ENCODE measurements at places on chromosomes 12 and 14. TPM values are rescaled to one million over a fixed set of nuclear protein-coding genes. Genes with fewer than 3 reads are reported as not detected.

GRCh38 chr12:49983892-49984291 is 11.1 kb downstream of the AQP6 start:
- no peak overlapping the region for H3K4me3 ChIP-seq
- no peak for DNase-seq
- H3K36me3 ChIP-seq: peaks cover 9% of the 10 kb centered on the region
- H3K27ac ChIP-seq: no peak overlapping the region
- no peaks in the 10 kb centered on the region for H3K27me3 ChIP-seq

GRCh38 chr12:113863455-113863845 is 102.7 kb downstream of the RBM19 start:
- H3K27ac ChIP-seq: no peak overlapping the region
- no peaks in the 10 kb centered on the region for H3K27me3 ChIP-seq
- H3K4me3 ChIP-seq: no peak overlapping the region
- H3K36me3 ChIP-seq: peaks cover 14% of the 10 kb centered on the region
- no peak for DNase-seq

DENND5B gene
- 0.10 TPM for total RNA-seq

DNA sequence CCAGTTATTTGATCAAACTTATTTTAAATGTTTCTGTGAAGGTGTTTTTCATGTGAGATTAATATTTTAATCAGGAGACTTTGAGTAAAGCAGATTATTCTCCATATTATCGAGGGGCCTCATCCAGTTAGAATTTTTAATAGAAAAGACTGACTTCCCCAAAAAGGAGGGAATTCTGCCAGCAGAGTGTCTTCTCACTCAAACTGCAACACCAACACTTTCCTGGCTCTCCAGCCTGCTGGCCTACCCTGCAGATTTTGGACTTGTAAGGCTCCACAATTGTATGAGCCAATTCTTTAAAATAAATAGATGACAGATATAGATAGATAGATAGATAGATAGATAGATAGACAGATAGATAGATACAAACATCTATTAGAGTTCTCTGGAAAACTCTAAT is 155.7 kb downstream of the SEC23A start:
- peaks cover 2% of the 10 kb centered on the region for H3K27me3 ChIP-seq
- H3K27ac ChIP-seq: no peak overlapping the region
- no peaks in the 10 kb centered on the region for H3K36me3 ChIP-seq

DNA sequence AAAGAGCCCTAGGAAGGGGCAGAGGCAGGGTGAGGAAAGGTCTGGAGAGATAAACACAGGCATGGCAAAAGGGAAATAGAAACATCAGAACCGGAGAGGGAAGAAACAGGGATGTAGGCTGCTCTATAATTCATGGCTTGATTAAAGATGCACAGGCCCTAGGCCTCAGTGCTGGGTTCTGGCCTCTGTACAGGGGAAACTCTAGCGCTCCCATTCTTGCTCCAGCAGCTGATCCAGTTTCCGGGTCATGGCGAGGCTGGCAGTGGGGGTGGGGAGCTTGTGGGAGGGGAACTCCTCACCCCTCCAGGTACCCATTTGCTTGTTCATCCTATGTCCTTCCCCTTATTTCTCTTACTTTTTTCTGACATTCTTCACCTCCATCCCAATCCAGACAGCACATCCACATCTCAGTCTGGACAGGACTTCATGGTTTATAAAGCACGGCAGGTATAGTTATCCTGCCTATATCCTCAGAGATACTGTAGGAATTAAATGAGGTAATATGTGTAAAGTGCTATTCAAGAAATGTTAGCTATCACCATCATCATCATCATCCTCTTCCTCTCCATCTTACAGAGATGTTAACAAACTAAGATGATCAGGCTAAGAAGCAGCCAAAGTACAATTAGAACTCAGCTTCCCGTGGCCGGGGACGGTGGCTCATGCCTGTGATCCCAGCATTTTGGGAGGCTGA is 8.0 kb upstream of the GPR84 start:
- peaks cover 3% of the 10 kb centered on the region for H3K27me3 ChIP-seq
- H3K4me1 ChIP-seq: peaks cover 27% of the 10 kb centered on the region
- H3K27ac ChIP-seq: no peak overlapping the region
- H3K36me3 ChIP-seq: no peaks in the 10 kb centered on the region
- no peak for DNase-seq

RBM19 gene
- 74.1 TPM for total RNA-seq

CEBPE gene
- 0.34 TPM for total RNA-seq

MYF6 gene
- not detected for total RNA-seq

DNA sequence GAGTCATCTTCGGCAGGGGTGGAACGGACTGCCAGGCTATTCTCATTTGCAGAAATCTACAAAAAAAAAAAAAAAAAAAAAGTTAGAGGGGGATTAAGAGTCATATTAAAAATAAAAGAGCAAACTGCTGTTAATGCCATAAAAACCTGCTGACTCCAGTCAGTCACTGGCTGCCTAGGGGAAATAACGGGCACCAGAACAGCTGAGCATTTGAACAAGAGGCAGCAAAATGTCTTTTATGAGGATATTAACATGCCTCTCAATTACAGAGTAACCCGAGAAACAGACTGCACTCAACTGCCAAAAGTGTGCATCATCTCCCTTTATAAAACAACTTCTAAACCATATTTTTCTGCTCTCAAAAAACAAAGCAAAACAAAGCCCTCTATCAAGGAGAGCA is 28.7 kb upstream of the CERS5 start:
- no peak for DNase-seq
- H3K27me3 ChIP-seq: no peaks in the 10 kb centered on the region
- no peak overlapping the region for H3K27ac ChIP-seq
- peaks cover 2% of the 10 kb centered on the region for H3K4me1 ChIP-seq
- no peak overlapping the region for H3K4me3 ChIP-seq

- no peaks in the 10 kb centered on the region for H3K27me3 ChIP-seq
- no peak overlapping the region for H3K4me3 ChIP-seq
- no peaks in the 10 kb centered on the region for H3K36me3 ChIP-seq
- no peak overlapping the region for H3K27ac ChIP-seq
- H3K4me1 ChIP-seq: no peaks in the 10 kb centered on the region
- no peak for DNase-seq
Measured at GRCh38 chr12:114166362-114166761, 200.2 kb upstream of the RBM19 start.

OTX2 gene
- total RNA-seq: not detected

- no peak overlapping the region for H3K27ac ChIP-seq
- H3K4me1 ChIP-seq: no peaks in the 10 kb centered on the region
- H3K27me3 ChIP-seq: peaks cover 11% of the 10 kb centered on the region
Measured at GRCh38 chr12:53791735-53792326, 40.1 kb upstream of the CISTR start.

TAS2R42 gene
- not detected for total RNA-seq

INHBC gene
- total RNA-seq: not detected

TEX52 gene
- 0.19 TPM for total RNA-seq

GRCh38 chr14:59918824-59919569 is 947 bp upstream of the LRRC9 start:
- H3K27me3 ChIP-seq: peaks cover 41% of the 10 kb centered on the region
- no peak overlapping the region for H3K27ac ChIP-seq
- peaks cover 2% of the 10 kb centered on the region for H3K4me1 ChIP-seq
- H3K36me3 ChIP-seq: no peaks in the 10 kb centered on the region
- peak overlapping the region; percentile 45 for H3K4me3 ChIP-seq
- peak; percentile 22 for DNase-seq

- H3K4me1 ChIP-seq: no peaks in the 10 kb centered on the region
- DNase-seq: no peak
- H3K27me3 ChIP-seq: no peaks in the 10 kb centered on the region
- no peak overlapping the region for H3K27ac ChIP-seq
- H3K36me3 ChIP-seq: no peaks in the 10 kb centered on the region
Measured at GRCh38 chr12:59115526-59115925, 195.2 kb upstream of the LRIG3 start.

- no peaks in the 10 kb centered on the region for H3K4me1 ChIP-seq
- no peak for DNase-seq
- no peaks in the 10 kb centered on the region for H3K36me3 ChIP-seq
- peaks cover 8% of the 10 kb centered on the region for H3K27me3 ChIP-seq
- no peak overlapping the region for H3K27ac ChIP-seq
Measured at GRCh38 chr14:59848671-59849070, 21.9 kb downstream of the RTN1 start.

GRCh38 chr14:77375164-77375950 is 1.5 kb downstream of the TMED8 start:
- H3K27ac ChIP-seq: peak overlapping the region; percentile 82
- H3K4me3 ChIP-seq: peak overlapping the region; percentile 92
- no peak for DNase-seq
- peaks cover 20% of the 10 kb centered on the region for H3K36me3 ChIP-seq

DNA sequence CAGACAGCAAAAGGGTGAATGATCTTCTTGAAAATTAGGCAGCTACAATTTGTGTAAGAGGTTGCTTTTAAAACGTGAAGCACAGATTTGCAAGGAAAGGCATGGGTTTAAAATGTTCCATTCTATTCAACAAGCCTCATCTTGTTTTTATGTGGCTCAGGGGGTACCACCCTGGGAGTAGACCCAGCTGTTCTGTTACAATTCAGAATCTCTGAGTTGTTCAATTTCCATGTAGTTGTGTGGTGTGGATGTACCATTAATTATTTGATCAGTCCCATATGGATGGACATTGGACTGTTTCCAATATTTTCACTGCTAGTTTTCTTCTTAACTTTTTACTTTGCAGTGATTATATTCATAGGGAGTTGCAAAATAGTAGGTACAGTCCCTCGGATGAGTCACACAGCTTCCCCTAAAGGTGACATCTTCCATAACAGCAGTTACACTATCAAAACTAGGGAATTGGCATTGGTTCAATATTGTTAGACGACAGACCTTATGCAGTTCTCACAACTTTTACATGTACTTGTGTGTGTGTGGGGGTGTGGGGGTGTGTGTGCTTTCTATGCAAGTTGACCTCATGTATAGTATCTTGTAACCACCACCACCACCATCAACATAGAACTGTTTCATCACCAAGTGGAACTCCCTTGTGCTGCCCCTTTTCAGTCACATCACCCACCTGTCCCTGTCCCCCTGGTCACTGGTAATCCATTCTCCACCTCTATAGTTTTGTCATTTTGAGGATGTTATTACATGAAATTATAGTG is 59.0 kb upstream of the CAPRIN2 start:
- H3K27me3 ChIP-seq: peaks cover 8% of the 10 kb centered on the region
- DNase-seq: no peak
- H3K4me3 ChIP-seq: no peak overlapping the region
- no peaks in the 10 kb centered on the region for H3K4me1 ChIP-seq
- H3K27ac ChIP-seq: no peak overlapping the region

DAO gene
- total RNA-seq: not detected

- no peaks in the 10 kb centered on the region for H3K36me3 ChIP-seq
- no peak for DNase-seq
- peaks cover 2% of the 10 kb centered on the region for H3K27me3 ChIP-seq
- no peak overlapping the region for H3K27ac ChIP-seq
- H3K4me3 ChIP-seq: no peak overlapping the region
- no peaks in the 10 kb centered on the region for H3K4me1 ChIP-seq
Measured at GRCh38 chr12:2999265-2999841, 40.2 kb downstream of the TEAD4 start.

DNA sequence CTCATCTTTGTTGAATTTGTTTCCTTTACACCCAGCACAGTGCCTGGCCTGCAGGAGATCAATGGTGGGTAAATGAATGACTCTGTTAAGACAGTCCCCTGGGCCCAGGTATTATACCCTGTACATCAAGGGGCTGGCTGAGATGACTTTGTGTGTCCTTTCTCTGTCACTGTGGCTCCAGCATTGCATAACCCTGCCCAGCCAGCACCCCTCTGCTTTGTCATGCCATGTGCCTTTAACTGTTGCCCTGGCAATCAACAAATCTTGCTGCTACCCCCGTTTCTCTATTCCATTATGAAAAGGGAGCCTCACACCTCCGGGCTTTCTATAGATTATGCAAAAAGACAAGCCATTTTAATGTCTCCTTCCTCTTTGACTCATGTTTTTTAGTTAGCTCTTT is 7.6 kb upstream of the FLVCR2 start:
- peak overlapping the region; percentile 52 for H3K27ac ChIP-seq
- H3K27me3 ChIP-seq: no peaks in the 10 kb centered on the region
- peak; percentile 82 for DNase-seq
- H3K4me1 ChIP-seq: peaks cover 62% of the 10 kb centered on the region
- no peak overlapping the region for H3K4me3 ChIP-seq

- peak; percentile 16 for DNase-seq
- H3K4me3 ChIP-seq: no peak overlapping the region
- H3K36me3 ChIP-seq: no peaks in the 10 kb centered on the region
- no peak overlapping the region for H3K27ac ChIP-seq
Measured at GRCh38 chr14:71231521-71232393, 324.5 kb downstream of the PCNX1 start.

- H3K27ac ChIP-seq: no peak overlapping the region
- peaks cover 42% of the 10 kb centered on the region for H3K36me3 ChIP-seq
- no peak overlapping the region for H3K4me3 ChIP-seq
- no peaks in the 10 kb centered on the region for H3K27me3 ChIP-seq
- no peaks in the 10 kb centered on the region for H3K4me1 ChIP-seq
Measured at GRCh38 chr12:132025526-132025925, 75.8 kb downstream of the EP400 start.

METTL25 gene
- 5.2 TPM for total RNA-seq

- H3K27me3 ChIP-seq: peaks cover 37% of the 10 kb centered on the region
- no peak overlapping the region for H3K4me3 ChIP-seq
- no peak for DNase-seq
- no peaks in the 10 kb centered on the region for H3K36me3 ChIP-seq
- no peak overlapping the region for H3K27ac ChIP-seq
- peaks cover 2% of the 10 kb centered on the region for H3K4me1 ChIP-seq
Measured at GRCh38 chr12:72270961-72271360, 1.2 kb upstream of the TRHDE start.

- no peak overlapping the region for H3K4me3 ChIP-seq
- peaks cover 68% of the 10 kb centered on the region for H3K4me1 ChIP-seq
- peaks cover 14% of the 10 kb centered on the region for H3K36me3 ChIP-seq
- DNase-seq: no peak
- H3K27me3 ChIP-seq: no peaks in the 10 kb centered on the region
Measured at GRCh38 chr14:89419973-89420482, 3.0 kb upstream of the FOXN3 start.

NOPCHAP1 gene
- 30.5 TPM for total RNA-seq

PHETA1 gene
- 2.2 TPM for total RNA-seq

CFAP54 gene
- total RNA-seq: 0.33 TPM

DNA sequence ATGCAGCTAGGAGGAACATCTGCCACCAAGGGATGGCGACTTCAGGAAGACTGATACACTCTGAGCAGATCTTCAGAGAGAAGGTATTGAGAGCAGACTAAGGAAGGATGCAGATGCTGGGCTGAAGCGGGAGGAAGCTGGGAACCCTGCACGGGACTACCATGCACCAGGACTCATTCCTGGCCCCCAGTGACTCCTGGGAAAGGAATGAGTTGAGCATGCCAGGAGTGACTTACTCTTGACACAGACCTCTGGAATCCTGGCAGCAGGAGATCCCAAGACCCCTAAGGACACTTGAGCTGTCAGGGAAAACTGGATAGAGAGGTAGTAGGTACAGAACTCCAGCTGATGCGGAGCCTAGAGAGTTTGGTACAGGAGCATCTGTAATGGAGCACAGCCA is 336.1 kb downstream of the RPS29 start:
- H3K27me3 ChIP-seq: peaks cover 2% of the 10 kb centered on the region
- H3K4me1 ChIP-seq: no peaks in the 10 kb centered on the region
- H3K36me3 ChIP-seq: no peaks in the 10 kb centered on the region
- H3K27ac ChIP-seq: no peak overlapping the region
- DNase-seq: no peak

PNP gene
- total RNA-seq: 179 TPM
